ENCODE measurements at places on chromosomes 11 and 22.
A peak's percentile ranks its signal among the peaks of the same experiment; 100 is the strongest.

- DNase-seq: no peak
Measured at GRCh38 chr11:31761636-31762035, 49.5 kb downstream of the PAX6 start.

GRCh38 chr22:22935546-22936157 lies 48.0 kb downstream of the IGLL5 start:
- no peak for DNase-seq

- no peak for DNase-seq
Measured at GRCh38 chr11:116910378-116910777, 73.0 kb upstream of the APOA1 start.

DNA sequence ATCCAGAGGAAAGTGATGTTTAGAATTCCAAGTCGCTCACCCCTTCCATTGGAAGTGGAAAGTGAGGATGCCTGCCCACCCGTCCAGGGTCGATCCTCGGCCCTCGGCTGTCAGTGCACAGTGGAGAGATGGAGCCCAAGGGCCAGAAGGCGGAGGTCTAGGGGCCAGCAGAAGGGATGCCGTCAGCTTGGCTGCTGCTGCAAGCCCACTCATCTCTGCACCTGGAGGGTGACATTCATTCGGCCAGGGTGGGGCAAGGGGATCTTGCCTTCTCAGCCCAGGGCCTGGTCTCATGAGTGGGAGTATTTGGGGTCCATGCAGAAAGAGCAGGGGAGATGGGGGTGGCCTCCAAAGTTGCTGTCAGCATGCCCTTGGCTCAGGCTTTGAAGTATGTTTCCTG lies 30.7 kb downstream of the LINC01488 start:
- DNase-seq: no peak

DNA sequence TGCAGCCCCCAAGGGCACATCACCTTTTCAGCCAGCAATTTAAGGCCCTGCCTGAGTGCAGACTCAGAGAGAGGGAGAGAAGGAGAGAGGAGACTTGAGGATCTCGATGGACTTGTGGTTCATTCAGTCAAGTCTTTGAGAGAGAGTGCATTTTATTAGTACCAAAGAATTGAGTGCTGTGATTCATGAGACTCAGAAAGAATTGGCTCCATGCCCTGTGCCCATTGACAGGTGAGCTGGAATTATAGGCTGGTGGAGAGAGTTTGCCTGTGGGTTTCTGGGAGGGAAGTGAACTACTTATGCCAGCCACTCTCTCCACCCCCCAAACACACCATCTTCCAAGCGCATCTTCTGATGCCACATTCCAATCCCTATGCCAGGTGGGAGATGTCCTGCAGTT lies 236.8 kb downstream of the MN1 start:
- DNase-seq: no peak

GRCh38 chr11:9060700-9061111 lies 30.7 kb downstream of the SCUBE2 start:
- DNase-seq: peak; percentile 59

DNA sequence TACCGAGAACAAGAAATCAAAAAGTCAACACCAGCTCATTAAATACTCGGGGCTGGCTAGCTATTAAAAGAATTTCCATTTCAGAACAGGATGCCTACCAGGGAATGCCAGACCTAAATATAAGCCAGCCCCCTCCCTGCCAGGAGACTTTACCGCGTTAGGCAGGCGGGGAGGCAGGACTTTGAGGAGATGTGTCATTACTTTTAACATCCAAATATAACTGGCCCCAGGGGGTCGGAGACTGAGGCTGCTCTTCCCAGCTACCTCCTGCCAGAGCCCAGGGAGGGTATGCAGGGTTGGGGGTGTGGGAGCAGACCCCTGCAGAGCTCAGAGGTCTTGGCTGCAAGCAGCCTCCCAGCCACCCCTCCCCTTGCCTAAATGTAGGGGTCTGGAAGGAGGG lies 183.5 kb downstream of the DSCAML1 start:
- DNase-seq: no peak

DNA sequence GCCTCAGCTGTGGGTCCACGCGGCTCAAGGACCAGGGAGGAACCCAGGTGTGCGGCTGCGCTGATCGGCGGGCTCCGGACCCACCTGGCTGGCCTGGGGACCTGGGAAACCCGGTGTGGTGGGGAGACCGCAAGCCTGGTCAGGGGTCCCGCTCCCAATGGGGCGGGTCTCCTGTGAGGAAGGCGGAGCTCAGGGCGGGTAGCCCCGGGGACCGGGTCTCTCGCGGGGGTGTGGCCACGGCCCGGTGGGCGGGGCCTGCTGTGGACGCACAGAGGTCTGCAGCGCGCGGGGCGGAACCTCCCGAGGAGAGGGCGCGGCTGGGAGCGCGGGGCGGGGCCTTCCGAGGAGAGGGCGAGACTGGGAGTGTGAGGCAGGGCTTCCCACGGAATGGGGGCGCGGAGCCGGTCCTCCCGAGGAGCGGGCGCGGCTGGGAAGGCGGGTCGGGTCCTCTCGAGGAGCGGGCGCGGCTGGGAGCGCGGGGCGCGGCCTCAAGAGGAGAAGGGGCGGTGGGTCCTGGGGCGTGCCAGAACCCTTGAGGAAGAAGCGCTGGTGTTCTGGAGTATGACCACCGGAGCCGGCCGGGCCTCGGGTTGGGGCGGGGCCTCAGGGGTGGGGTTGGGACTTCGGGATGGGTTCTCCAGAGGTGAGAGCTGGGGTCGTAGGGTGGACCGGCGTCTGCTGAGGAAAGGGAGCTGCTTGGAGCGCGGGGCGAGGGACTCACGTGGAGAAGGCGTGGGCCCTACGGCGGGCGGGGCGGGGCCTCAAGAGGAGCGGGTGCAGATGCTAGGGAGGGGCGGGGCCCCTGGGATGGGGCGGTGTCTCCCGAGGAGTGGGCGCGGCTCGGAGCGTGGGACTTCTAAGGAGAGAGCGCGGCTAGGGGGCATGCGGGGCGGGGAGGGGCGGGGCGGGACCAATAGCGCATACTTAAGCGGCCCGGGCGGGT lies 20.8 kb downstream of the DGCR6L start:
- peak; percentile 89 for DNase-seq

DNA sequence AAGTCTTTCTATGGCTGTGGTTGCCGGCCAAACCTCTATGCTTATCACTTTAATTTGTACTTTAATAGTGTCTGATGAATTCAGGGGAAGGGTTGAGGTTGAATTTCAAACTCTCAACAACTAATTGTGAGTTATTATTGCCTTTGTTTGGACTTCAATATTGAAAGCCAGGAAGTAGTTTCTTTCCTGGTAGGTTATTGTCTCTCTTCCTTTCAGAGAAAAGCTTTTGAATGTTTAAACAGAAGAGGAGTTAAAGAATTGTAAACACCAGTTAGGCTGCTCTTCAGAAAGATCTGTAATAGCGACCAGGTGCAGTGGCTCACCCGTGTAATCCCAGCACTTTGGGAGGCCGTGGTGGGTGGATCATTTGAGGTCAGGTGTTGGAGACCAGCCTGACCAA lies 22.2 kb downstream of the NNMT start:
- no peak for DNase-seq

- DNase-seq: no peak
Measured at GRCh38 chr11:12266943-12267342, 110.4 kb upstream of the PARVA start.

GRCh38 chr22:48869788-48870187 lies 957.9 kb downstream of the BRD1 start:
- DNase-seq: no peak

GRCh38 chr22:37283393-37283937 lies 1.2 kb downstream of the CYTH4 start:
- DNase-seq: peak; percentile 47

- no peak for DNase-seq
Measured at GRCh38 chr11:129249351-129249750, 57.2 kb upstream of the ARHGAP32 start.
